Brain pericyte (primary cell): ENCODE measurements at places on chromosomes 12 and 14.

DNA sequence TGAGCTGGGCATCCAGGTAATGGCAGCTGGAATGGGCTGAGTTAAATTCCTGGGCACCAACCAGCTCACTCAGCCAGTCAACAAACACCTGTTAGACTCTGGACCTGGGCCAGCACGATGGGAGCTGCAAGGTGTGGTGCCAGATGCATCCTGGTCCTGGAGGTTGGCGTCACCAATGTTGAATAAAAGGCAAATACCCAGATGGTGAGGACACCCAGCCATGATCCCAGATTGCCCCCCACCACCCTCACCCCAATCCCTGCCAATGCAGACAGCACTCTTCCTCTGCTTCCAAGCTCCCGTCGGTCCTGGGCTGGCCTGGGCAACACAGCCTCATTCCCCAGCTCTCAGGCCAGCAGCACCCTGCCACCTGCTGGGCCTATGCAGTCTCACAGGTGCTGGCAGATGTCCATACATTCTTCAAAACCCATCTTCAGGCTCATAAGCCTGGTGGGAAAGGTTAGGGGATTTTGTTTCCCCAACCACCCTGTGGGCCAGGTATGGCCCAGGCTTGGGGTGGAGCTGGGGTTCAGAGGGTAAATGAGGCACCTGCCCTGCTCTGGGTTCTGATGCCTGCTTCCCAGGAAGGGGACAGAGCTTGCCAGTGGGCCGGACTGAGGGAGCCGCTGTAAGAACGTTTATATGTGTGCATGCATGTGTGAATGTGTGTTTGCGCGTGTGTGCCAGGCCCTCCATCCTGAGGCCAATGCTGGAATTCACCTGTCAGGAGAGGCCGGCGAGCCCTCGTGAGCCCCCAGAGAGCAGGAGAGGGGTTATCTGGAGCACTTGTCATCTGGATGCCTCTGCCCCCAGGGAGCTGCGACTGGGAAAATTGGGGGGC lies 58.0 kb downstream of the LGMN start:
- DNase-seq, result no peak

DNA sequence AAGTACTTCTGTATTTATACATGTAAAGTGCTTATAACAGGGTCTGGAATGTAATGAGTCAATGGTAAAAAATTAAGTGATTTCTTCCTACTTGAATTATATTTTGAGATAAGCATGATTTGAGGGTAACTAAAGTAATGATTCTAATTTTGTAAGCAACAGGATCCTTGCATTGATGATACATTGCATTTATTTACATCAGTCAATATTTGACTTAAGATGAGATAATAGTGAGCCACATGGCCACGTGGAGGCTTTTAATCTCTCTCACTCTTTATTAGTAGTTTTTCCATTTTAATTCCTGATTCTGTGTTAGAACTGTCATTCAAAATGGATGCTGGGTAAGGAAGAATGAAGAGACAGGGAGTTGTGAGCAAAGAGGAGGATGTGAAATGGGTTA lies 298.1 kb upstream of the PRICKLE1 start:
- no peak for DNase-seq

DNA sequence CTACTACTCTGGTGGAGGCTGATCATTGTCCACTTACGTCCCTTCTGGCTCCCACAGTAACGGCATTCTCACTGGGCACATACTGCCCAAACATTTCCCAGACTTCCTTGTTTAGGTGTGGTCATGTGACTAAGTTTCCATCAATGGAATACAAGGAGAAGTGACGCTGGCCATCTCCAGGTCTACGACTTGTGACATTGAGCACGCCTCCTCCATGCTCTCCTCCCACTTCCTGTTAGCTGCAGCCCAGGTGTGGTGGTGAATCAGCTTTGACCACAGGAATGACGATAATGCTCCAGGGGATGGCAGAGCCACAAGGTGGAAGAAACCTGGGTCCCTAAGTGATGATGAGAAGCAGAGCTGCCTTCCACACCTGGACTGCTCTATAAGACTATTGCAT lies 6.0 kb upstream of the SLC24A4 start:
- DNase-seq, result no peak

DNA sequence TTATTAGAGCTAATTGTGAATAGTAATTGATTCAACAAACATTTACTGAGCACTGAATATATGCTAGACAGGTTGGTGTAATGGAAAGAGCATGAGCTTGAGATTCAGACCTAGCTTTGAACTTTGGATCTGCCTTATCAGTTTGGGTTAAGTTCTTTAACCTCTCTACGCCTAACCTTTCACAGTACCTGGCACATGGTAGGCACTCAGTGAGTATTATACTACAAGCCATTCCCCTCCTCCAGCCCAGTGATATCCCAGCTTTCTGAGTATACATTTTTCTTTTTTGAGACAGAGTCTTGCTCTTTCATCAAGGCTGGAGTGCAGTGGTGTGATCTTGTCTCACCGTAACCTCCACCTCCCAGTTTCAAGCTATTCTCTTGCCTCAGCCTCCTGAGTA lies 32.0 kb downstream of the FAM177A1 start:
- no peak for DNase-seq

GRCh38 chr12:22321638-22322037 lies 12.9 kb downstream of the ST8SIA1 start:
- DNase-seq, result no peak
